ENCODE measurements at places on chromosomes 4 and X.

- no peak for DNase-seq
Observed at GRCh38 chr4:80678413-80678812, 342.9 kb downstream of the CFAP299 start.

GRCh38 chr4:89704651-89705395, 132.1 kb downstream of the SNCA start:
- no peak for DNase-seq

- DNase-seq, result no peak
Observed at GRCh38 chr4:20528508-20528907, 171.8 kb upstream of the PACRGL start.

DNA sequence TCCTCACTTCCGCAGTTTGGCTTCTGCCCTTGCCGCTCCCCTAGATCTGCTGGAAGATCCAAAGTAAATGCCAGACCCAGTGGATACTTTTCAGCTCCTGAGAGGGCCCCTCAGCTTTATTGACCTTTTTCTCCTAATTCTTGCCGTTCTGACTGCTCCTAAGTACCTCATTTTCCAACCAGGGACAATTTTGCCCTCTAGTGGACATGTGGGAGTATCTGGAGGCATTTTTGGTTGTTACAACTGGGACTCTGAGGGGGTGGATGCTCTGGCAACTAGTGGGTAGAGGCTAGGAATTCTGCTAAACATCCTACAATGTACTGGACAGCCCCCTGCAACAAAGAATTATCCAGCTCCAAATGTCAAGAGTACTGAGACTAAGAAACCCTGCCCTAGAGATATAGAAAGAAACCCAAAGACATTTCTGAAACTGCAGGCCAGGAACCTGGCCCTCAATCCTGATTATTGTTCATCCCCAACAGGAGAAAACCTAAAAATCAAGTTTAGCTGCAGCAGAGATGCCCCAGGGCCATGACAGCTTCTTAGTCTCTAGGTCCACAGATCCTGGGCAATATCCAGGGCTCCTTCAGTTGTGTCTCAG, 3.4 kb downstream of the TEX13B start:
- DNase-seq, result no peak

- DNase-seq, result no peak
Observed at GRCh38 chr4:113675731-113676697, 85.5 kb downstream of the CAMK2D start.

DNA sequence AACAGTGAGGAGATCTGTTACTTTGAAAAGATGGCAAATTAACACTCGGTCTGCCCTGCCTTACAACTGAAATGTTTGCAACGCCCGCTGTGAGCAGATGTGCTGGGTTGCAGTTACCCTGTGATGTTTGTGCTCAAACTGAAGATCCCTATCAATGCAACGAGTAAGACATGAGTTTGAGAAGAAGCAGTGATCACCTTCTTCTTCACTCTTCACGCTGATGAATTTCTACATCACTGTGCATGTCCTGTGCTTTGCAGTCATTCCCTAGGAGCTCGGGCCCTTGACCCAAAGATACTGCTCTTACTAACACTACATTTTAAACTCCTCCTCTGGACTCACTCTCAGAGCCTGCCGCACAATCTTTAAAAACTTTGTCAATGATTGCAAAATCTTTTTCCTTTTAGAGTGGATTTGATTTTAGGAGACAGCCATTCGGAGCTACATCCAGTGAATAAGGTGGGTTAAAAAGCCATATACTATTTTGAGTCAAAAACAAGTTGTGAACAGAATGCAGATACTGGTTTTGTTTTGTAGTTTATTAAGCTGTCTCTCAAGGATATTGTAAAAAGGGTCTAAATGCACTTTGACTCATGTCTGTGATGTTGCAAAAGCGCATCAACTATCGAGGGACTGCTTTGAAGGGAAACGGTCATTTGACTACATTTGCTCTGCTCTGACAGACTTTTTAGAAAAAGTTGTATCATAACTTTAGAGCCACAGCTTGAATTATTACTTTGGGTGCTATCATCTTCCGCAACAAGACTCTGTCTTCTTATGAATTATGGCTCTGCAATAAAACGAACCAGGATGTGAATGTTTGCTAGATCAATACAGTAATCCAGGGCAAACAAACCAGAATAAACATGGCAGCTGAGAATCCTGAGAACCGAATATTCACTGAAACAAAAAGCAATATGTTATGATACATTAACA, 5.7 kb upstream of the RHOH start:
- DNase-seq, result no peak

- DNase-seq, result no peak
Observed at GRCh38 chr4:47031011-47031678, at the start of gene GABRB1. Gene GABRB1, plus strand, starts transcription at chr4:47031567.

DNA sequence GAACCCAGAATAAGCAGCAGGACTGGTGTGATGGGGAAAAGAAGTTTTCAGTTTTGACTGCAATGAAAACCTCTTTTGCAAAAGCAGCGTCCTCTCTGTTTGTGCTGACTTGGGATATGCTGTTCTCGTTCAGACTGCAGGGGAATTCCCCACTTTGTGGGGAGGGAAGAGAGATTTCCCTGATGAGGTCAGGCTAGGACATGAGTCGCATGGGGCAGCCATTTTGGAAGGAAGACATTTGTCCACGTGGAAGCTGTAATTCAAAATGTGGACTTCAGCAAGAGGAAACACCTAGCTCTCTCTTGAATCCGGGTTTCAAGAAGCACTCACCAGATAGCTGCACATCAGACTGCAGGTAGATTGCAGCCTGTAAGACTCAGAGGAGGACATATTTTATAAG, 39.3 kb downstream of the ING2 start:
- no peak for DNase-seq

- no peak for DNase-seq
Observed at GRCh38 chr4:38468339-38468866, 195.6 kb upstream of the KLF3 start.

DNA sequence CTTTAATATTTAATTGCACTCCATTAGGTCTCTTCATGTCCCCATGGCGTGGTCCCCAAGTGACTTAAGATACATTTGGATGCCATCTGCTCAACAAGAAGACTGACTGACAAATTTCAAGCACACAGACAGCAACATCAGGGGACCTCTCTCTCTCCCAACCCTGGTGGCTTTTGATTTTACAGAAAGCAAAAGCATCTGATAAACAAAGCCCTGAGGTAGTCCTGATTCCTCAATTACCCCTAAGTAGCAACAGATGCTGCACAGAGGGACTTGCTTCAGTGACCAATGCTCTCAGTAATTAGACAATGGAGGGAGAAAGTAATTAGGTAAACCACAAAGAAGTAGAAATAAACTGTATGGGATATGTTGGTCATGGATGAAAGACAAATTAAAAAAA, 426.4 kb downstream of the INPP4B start:
- no peak for DNase-seq

DNA sequence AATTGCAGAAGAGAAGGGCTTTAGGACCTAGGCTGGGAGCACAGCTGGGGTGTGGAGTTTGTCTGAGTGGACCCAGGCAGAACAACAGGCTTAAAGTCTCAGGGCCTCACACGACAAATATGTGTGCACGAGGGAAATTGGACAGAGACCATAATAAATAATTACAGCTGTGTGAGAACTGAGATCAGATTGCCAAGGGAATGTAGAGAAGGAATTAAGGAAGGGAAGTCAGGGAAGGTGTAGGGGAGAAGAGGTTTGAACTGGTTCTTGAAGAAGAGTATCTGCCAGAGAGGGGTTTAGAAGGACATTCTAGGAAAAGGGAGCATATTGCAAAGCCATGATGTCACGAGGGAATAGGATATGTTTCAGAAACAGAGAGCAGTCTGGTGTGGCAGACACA, 120.7 kb upstream of the TSPAN5 start:
- DNase-seq, result no peak

GRCh38 chr4:92600638-92601037, 296.9 kb downstream of the GRID2 start:
- DNase-seq, result no peak

DNA sequence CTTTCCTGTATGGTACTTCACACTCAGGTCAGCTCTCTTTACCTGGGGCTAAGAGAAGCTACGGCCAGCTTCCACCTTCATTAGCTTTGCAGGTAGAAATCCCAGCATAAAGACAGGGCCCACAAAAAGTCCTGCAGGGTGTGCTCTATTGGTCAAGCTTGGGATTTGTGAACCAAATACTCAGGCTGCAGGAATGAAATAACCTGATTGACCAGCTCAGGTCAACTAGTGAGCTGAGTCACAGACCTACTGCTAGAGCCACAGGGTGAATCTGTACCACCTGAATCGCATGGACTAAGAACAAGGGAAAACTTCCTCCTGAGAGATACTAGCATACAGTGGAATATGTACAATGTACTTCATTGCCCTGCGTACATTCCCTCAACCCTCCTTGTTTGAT, 172.2 kb downstream of the HHIP start:
- no peak for DNase-seq

DNA sequence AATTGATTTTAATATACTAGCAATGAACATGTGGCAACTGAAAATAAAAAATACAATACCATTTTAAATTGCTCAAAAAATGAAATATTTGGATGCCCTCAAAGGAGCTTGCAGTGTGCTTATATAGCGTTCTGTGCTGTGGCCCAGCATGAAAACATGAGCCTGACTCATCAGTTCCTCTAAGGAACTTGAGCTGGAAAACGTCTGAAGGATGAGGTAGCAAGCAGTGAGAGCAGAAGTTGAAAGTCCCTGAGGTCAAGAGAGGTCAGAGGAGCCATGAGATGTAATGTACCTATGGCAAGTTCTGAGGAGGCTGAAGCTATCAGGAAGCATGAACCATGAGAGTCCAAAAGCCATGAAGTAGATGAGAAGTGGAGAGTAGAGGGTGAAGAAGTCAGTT, 59.7 kb downstream of the HMGB3 start:
- no peak for DNase-seq

- DNase-seq, result no peak
Observed at GRCh38 chrX:22373766-22374165, 101.1 kb downstream of the CBLL2 start.

GRCh38 chr4:80094191-80094590, 21.2 kb upstream of the ANTXR2 start:
- DNase-seq, result no peak

- DNase-seq, result no peak
Observed at GRCh38 chr4:48342606-48342880, 1.2 kb downstream of the SLAIN2 start.

DNA sequence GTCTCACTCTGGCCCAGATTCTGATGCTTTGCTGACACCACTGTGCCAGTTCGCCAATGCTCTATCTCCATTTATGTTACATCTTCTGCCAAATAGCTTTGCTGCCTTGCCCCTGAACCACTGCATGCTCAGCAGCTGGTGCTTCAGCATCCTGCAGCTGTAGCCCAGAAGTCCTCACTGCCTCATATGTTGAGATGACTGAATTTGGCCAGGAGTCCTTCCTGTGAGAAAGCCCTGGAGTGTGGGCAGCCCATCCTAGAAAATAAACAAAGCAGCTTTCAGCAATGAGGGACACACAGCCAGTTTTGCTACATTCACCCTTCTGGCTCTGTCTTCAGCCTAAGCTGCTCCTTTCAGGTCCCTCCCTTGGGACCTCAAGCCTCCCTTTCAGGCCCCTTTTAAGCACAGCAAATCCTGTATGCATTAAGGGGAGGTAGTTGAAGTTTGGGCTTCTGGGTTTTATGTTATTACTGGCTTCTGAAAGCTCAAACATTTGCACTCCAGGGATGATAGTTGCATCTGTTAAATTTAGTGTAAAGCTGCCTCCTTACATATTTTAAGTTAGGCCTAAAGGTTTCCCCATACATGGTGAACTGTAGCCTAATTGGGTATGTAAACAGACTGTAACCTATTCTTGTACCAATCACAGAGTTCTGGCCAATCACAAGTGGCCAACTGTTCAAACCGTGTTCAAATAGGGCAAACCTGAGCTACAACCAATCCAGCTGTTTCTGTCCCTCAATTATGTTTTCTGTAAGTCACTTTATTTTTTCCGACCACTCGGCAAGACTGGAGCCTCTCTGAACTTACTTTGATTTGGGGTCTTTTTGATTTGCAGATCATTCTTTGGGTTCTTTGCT, 2.1 kb upstream of the TMEM165 start:
- DNase-seq, result no peak
